MCF 10A (cell line): ENCODE measurements at places on chromosomes 3 and 15. TPM values are rescaled to one million over a fixed set of nuclear protein-coding genes. Genes with fewer than 3 reads are reported as not detected.
A peak's percentile ranks its signal among the peaks of the same experiment; 100 is the strongest.

DNA sequence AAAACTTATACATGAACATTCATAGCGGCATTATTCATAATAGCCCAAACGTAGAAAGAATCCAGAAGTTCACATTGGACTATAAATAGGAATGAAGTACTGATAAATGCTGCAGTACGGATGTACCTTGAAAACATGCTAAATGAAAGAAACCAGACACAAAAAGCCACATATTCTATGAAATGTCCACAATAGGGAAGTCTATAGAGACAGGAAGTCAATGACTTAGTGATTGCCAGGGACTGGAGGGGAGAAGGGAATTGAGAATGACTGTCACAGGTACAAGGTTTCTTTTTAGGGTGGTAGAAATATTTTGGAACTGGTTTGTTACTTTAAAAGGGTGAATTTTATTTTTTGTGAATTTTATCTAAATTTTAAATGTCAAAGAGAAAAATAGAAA, 71.4 kb upstream of the SKOR1 start:
- no peak for DNase-seq
- H3K27me3 ChIP-seq, result no peaks in the 10 kb centered on the region
- no peak overlapping the region for H3K4me3 ChIP-seq

DNA sequence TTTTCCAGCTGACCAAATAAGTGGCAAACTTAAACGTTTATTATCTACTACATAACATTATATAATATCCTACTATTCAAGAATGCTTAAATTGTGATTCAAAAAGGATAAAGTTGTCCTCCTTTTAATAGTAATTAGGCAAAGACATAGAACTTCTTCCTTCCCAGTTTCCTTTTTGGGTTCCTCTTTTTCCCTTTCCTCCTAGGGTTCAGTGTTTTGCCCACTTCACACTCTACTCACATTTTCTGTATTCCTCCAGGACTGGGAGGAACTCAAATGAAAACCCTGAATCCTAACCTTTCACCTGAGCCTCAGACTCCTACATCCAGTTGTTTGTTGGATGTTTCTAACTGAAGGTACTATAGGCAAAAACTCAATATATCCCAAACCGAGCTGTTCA, 132.5 kb downstream of the PEAK1 start:
- H3K36me3 ChIP-seq, result no peaks in the 10 kb centered on the region
- no peak for DNase-seq
- no peak overlapping the region for H3K27ac ChIP-seq
- no peaks in the 10 kb centered on the region for H3K27me3 ChIP-seq
- H3K4me1 ChIP-seq, result no peaks in the 10 kb centered on the region

DNA sequence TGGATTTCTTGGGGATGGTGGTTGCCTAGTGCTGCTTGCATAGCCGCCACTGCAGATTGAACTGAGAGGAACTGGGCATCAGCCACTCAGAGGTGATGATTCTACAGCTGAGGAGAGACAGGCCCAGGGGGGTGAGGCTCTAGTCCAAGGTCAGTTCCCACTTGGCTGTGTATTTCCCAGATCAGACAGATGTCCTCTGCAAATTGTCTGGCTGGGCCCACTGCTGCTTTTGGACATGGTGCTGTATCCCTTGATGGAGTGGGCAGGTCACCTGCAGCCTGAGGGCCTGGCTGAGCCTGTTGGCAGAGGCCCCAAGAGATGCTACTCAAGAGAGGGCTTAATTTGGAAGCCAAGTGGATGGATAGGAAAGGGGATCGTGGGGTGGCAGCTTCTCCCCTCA, 124.5 kb upstream of the CTDSPL start:
- no peak for DNase-seq
- H3K27ac ChIP-seq, result no peak overlapping the region
- H3K27me3 ChIP-seq, result peaks cover 86% of the 10 kb centered on the region
- peaks cover 7% of the 10 kb centered on the region for H3K36me3 ChIP-seq

- no peaks in the 10 kb centered on the region for H3K27me3 ChIP-seq
- H3K27ac ChIP-seq, result no peak overlapping the region
- H3K36me3 ChIP-seq, result no peaks in the 10 kb centered on the region
- DNase-seq, result peak; percentile 37
These were observed 60.0 kb upstream of the DCBLD2 start for GRCh38 chr3:98961161-98962155.

DNA sequence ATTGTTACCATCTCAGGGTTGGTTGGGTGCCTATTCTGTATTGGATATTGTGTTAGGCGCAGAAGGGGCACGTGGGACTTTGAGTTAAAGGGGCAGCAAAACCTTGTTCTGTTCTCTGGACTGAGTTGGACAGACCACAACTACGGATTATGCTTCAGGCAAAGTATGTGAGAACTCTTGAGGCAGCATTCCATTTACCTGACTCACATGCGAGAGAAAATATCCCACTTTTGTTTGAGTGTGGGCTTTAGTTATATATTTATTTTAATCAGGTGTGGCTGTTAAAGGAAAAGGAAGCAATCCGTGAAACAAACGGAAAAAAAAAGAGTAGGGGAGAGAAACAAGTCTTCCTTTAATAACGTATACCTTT, 627 bp upstream of the PLS1 start:
- H3K27ac ChIP-seq, result peak overlapping the region; percentile 94
- DNase-seq, result peak; percentile 40
- H3K4me1 ChIP-seq, result peaks cover 12% of the 10 kb centered on the region

- H3K4me1 ChIP-seq, result no peaks in the 10 kb centered on the region
- no peak for DNase-seq
- H3K36me3 ChIP-seq, result no peaks in the 10 kb centered on the region
- no peak overlapping the region for H3K27ac ChIP-seq
- no peak overlapping the region for H3K4me3 ChIP-seq
These were observed 51.1 kb upstream of the FOXP1 start for GRCh38 chr3:71634671-71635070.

GRCh38 chr3:72258361-72259141, 473.6 kb upstream of the PROK2 start:
- H3K4me3 ChIP-seq, result no peak overlapping the region
- H3K27me3 ChIP-seq, result peaks cover 65% of the 10 kb centered on the region
- no peak overlapping the region for H3K27ac ChIP-seq
- no peak for DNase-seq

DNA sequence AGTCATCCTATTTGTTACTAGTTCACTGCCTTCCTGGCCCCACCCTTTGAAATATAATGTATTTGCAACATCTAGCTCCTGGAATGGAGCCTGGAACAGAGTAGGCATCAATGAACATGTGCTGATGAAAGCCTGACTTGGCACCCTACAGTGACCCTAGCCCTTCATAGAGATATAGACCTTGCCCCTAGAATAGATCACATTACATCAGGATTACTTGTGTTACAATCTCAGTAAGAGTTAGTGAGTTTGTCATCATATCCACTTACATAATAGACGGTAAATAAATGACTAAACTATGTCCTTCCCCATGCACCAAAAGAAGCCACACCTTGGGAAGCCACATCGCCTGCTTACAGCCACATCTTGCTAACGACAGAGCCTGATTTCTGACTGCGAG, 110.5 kb upstream of the WNT5A start:
- H3K4me3 ChIP-seq, result no peak overlapping the region
- peak; percentile 64 for DNase-seq
- H3K4me1 ChIP-seq, result no peaks in the 10 kb centered on the region
- no peak overlapping the region for H3K27ac ChIP-seq
- no peaks in the 10 kb centered on the region for H3K36me3 ChIP-seq

- H3K36me3 ChIP-seq, result peaks cover 33% of the 10 kb centered on the region
- no peak overlapping the region for H3K4me3 ChIP-seq
- DNase-seq, result no peak
- H3K4me1 ChIP-seq, result peaks cover 8% of the 10 kb centered on the region
- H3K27ac ChIP-seq, result no peak overlapping the region
These were observed 28.5 kb downstream of the ACKR4 start for GRCh38 chr3:132625613-132626012.

GRCh38 chr15:65339416-65339815, 34.9 kb downstream of the RNU5B-1 start:
- DNase-seq, result no peak
- no peaks in the 10 kb centered on the region for H3K36me3 ChIP-seq
- H3K27me3 ChIP-seq, result peaks cover 30% of the 10 kb centered on the region
- no peak overlapping the region for H3K27ac ChIP-seq
- H3K4me3 ChIP-seq, result no peak overlapping the region

Gene SUMF1
- total RNA-seq, result 11.8 and 18.9 TPM in 2 replicates
